ENCODE measurements at places on chromosomes 16 and 17.

DNA sequence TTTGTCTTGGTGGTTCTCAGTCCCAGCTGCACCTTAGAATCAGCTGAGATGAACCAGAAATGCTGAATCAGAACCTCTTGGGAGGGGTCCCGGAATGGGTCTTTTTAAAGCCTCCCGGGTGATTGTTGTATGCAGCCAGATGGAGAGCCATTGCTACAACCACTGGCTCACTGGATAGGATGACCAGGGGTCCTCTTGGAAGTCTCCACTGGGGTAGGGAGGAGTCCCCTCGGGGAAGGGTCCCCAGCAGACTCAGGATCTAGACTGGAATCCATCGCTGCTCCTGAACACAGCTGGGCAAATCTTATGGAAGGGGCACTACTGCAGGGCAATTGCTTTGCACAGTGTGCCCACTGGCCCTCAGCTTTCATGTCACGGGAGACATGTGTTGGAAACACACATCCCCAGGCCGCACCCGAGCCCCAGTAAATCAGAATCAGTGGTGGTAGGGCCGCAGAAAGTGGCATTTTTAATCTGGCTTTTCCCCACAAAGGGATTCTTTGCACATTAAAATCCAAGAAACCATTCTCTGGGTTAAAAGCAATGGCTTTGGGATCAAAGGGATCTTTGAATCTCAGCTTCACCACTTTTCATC is 117.3 kb downstream of the IRX5 start:
- no peak for DNase-seq

DNA sequence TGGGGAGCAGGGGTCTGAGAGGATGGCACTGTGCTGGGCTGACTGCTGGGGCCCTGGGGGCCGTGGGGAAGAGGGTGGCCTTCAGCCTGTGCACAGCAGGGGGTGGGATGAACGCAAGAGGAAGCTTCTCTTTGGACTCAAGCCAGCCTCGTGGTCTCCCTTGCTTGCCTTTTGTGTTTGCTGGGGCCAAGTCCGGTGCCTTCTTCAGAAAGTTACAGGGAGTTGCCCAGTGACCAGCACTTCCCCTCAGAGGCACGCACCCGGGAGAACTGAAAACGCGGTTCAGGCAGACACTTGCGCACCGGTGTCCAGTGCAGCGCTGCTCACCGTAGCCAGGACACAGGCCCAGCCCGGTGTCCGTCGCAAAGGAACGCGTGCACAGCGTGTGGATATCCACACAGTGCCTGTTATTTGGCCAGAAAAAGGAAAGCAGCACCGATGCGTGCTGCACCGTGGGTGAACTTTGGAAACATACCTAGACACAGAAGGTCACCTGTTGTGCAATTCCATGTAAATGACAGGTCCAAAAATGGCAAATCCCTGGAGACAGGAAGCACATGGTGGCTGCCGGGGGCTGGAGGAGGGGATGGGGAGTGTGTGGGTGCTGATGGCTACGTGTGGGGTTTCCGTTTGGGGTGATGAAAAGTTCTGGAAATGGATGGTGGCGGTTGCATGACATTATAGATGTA is 29.4 kb upstream of the NUDT16L1 start:
- no peak for DNase-seq

DNA sequence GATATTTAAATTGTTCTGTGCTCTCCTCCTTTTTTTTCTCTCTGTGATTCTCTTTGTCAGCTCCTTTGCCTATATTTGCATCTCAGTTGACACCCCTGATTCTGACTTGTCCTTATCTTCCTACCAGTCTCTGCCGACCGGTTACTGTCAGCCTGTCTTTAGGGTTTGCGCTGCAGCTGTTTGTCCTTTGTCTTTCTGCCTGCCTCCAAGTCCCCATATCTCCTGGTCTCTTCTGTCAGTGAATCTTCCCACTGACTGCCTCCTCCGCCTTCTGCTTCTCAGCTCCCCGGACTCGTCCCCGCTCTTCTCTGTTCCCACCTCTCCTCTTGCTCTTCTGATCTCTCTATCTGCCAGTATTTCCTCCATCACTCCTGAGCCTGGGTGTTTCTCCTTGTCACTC is 5.2 kb downstream of the TLCD2 start:
- DNase-seq, result no peak

GRCh38 chr16:27083861-27084261 is 17.1 kb downstream of the C16orf82 start:
- DNase-seq, result no peak

DNA sequence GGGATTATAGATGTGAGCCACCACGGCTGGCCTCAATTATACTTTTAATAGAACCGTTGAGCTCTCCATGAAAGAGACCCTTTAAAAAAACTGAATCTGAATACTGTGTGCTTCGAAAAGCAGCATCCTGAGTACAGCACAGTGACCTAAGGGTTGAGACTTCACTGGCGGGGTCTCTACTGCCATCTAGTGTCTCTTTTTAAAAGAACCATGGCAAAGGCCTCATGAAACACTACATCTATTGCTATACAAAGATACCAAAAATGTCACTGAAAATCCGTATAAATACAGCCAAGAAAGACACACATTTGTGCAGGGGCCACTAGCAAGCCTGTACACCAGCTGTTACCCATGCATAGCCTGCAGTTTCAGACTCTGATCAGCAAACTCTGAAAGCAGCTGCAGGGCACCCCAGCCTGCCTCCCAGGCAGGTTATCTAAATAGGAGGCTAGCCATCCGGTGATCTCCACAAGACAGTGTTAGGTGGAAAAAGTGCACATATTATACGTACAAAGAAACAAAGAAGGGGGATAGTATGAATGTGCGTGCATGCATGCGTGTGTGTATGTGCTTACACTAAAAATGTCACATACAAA is 35.3 kb downstream of the NPLOC4 start:
- no peak for DNase-seq

DNA sequence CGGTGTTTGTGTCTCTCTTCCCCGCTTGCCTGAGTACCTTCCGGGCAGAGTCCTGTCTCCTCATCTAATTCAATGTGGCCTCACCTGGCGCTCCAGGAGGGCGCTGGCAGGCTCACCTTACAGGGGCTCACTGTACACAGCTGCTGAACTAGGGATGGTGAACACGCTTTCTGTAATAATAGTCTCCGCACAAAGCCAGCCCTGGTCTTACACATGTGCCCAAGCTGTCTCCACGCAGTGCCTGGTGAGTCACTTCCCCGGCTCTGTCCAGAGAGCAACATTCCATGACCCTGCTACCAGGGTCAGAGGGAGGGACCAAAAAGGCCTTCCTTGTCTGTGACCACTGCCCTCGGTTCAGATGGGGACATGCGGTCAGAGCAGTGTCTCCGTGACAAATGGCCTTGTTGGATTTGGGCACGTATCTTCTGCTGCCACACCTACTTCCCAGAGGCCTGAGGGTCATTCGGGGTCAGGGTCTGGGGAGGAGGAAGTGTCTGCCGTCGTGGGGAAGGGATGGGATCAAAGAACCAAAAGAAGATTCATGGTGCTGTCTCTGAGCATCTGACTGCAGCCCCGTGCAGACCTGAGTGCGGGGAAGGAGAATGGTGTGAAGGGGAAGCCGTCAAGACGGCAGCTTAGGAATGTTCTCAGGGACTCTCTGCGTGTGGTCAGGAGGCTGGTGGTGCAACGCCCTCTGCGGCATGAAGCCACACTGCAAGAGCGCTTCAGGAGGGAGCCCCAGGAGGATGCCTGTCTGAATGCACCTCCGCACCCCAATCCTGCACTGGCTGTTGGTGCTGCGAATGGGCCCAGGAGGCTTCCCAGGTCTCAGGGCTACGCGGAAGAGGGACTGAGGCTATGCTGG is 68.8 kb downstream of the IL21R start:
- DNase-seq, result no peak

GRCh38 chr17:78795861-78796516 is 13.9 kb upstream of the CYTH1 start:
- DNase-seq, result no peak

GRCh38 chr16:31880322-31880979 is 6.8 kb downstream of the ZNF267 start:
- peak; percentile 36 for DNase-seq

GRCh38 chr17:55642741-55643140 is 79.9 kb downstream of the TMEM100 start:
- no peak for DNase-seq

- no peak for DNase-seq
Measured at GRCh38 chr16:49980166-49980565, 44.9 kb upstream of the CNEP1R1 start.

DNA sequence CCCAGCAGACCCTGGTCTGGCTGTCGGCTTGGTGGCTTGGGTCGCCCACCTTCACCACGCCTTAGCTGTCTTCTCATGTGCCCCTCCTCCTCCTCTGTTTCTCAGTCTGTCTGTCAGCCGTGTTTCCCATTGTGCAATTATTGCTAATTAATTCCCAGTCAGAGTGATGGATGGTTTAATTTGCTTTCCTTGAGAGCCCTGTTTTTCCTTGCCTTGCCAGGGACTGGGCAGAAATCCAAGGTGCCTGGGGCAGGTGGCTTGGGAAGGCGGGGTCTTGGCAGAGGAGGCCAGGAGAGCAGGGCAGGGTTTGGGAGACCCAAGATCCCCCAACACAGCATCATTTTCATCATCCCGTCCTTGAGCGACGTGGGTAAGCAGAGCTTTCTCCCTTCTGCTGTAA is 21.3 kb downstream of the NECAB2 start:
- no peak for DNase-seq

DNA sequence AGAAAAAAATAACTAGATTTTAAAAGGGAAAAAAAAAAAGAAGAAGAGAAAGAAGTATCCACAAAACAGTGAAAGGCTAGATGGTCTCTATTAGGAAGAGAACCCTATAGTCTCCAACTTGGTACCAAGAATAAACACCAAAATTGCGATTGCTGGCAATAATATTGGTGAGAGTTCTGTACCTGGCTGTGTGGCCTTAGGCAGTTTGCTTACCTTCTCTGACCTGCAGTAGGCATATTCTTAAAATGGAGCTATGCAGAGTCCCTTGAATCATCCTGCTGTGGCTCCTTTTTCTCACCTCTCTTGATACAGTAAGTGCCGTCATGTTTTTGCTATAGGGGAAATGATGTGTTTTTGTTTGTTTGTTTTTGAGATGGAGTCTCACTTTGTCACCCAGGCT is 35.1 kb downstream of the BRCA1 start:
- DNase-seq, result no peak

GRCh38 chr17:63381101-63381729 is 64.9 kb downstream of the CYB561 start:
- no peak for DNase-seq

- no peak for DNase-seq
Measured at GRCh38 chr17:4735876-4736651, 3.6 kb upstream of the ZMYND15 start.

- DNase-seq, result no peak
Measured at GRCh38 chr17:48633266-48633677, 7.1 kb upstream of the HOXB9 start.

DNA sequence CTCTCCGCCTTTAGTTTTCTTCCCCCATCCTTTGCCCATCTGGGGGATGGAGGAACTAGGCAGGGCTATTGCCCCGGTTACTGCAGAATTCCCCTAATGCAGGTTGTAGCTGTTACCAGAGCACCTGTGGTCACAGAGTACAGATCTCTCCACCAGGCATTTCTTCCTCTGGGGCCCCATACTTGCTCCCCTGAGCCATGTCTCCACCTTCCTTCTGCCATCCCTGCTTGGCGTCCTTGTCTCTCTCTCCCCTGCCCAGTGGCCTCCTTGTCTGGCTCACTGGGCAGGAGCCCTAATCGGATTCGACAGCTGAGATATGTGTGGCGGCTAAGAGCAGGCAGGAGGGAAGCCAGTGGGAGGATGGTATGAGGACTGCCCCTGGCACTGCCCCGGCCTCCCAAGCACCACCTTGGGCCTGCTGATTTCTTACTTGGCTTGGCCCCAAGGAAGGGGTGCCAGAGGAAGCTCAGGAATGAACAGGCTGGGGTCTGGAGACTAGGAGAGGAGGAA is 2.0 kb downstream of the RARA start:
- no peak for DNase-seq

- DNase-seq, result no peak
Measured at GRCh38 chr16:10558746-10559641, 21.4 kb downstream of the EMP2 start.

GRCh38 chr17:43740541-43740940 is 18.1 kb downstream of the SOST start:
- DNase-seq, result no peak

GRCh38 chr16:28537964-28538732 is 626 bp downstream of the NUPR1 start:
- DNase-seq, result no peak

Data from stimulated activated CD4-positive, alpha-beta T cell treated with anti-CD3 and anti-CD28 coated beads, Interleukin-4, amount 100 ng/mL, for 1 hour (primary cell).